Non-pigmented ciliary epithelial cell (primary cell): ENCODE measurements at places on chromosomes 12 and 14.
A peak's percentile ranks its signal among the peaks of the same experiment; 100 is the strongest.

DNA sequence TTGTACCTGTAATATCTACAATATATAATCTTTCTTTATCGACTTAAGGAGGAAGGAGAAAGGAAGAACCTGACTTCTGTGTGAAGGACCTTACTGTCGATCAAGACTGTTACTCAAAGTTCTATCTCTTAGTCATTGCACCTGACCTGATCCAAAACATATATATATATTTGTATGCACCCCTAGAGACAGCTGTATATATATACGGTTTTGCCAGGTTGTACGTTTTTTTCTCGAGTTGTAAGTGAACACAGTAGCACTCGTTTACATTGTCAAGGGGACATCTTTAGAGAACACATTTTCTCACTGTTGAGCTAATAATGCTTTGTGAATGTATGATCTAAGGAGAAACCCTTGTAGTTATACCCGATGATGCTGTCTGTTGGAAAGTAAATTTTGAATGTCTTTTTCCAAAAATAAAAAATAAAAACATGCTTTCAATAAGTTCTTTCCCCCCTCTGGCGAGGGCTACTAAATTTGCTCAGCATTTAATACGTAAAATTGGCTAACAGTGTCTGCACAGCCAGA lies 536 bp upstream of the SLC35E3 start:
- no peak for DNase-seq

GRCh38 chr14:92108345-92109254 lies 2.2 kb upstream of the ATXN3 start:
- DNase-seq: no peak

DNA sequence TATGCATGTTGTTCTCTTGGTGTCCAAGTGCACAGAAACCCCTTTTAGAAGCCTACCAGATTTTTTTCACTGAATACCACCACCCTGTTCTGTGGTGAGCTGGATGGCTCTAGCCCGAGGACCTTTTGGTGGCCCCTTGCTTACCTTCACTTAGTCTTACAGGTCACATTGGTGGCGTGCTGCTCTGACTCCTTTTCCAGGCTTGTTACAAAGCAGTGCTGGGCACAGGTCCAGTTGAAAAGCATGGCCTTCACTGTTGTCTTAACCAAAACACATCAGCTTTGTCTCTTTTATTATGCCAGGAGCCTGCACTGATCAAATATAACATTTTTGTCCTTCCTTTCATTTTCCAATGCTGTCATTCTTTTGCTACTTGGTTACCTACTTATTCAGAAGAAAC lies 43.6 kb upstream of the ARHGAP5 start:
- no peak for DNase-seq

DNA sequence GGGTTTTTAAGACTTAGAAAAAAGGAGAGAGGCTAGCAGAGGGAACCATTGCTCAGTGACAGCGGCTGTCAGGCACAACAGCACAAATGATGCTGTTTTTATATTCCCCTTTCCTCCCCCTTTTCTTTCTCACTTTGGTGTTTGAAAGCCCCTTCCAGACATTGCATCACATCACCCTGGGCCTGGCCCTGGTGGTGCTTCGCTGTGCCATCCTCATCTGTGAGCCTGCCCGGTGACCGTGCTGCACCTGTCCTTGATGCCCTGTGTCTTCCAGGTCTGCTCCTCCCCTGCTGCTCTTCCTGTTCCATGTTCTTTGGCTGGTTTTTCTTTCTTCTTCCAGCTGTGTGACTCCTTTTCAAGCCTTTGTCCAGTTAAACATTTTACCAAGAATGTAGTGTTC lies 24.8 kb downstream of the KLC1 start:
- no peak for DNase-seq

DNA sequence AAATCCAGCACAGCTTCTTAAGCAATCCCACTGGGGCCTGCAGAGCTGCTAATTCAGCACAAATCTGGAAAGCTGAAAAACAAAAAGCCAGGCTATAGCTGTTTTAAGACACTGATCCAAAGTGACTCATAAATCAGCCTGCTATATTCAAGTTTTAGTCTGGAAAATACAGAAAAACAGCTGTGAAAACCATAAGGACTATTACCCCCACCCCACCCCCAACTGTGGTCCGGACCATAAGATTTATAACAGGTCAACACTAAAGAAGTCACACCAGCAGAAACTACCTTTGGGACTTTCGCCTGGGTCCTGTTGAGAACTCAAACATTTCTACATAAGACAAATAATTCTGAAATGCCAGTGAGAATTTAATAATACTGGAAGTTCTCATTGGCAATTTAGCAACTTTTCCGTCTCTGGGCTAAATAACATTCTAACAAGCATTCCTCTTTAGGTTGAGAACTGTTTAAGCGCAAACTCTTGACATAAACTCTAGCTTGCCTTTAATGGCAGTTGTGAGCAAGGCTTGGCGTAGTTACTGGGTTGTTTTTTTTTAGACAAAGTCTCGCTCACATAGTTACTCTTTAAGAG lies 3.3 kb downstream of the LRIG3 start:
- peak; percentile 50 for DNase-seq

DNA sequence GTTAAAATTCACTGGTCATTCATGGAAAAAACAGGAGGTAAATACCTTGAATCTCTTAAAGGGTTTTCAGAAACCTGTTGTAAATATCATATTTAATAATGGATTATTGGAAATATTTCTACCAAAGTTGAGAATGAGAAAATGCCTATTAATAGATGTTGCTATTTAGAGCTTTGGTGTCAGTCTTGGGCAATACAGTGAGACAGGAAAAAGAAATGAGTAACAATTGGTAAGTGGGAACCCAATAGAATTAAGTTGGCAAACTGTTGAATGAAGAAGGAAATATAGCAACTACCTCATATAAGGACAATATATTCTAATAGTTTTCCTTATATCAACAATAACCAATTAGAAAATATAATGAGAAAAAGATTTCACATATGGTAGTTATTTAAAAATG lies 78.0 kb downstream of the ATF7IP start:
- no peak for DNase-seq

DNA sequence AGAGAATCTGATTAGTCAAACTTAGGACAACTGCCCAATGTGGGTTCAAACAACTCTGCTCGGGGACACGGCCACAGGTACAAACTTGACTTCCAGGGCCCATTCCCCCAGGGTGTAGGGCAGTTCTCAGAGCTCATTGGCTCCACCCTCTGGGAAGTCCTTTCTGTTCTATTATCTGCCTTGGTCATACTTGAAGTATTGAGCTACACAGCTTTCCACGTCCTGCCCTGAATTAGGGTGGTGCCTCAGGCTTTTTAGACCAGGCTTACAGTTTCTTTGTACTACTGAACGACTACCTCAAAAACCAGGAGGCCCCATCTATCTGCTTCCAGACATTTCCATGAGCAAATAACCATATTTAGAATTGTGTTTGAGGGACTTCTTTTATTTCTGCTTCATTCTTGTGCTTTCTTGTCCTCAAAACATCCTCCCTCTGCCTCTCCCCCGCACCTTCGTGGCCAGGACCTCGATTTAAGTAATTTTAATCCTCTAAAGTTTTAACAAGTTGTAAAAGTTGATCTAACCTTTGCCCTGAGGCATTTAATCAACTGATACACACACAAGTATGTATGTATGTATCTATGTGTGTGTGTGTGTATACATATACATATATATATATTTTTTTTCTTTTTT lies 281.7 kb upstream of the AMIGO2 start:
- no peak for DNase-seq

GRCh38 chr12:79073506-79073905 lies 208.9 kb downstream of the SYT1 start:
- DNase-seq: no peak

DNA sequence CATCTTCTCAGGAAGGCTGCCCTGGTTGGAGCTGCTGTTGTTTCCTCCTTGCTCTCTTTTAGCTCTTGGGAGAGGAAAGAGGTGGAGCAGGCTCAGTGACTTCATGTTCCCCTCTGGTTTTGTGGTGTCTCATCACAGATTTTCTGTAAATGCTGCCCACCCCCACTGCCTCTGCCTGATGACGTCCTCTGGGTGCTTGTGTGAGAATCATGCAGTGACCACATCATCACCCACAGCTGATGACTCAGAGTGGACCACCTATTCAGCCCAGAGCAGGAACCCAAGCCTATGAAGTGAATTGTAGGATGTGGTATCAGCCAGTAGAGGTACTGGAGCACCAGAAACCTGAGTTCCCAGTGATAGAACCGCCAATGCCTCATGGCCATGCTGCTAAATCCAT lies at the start of gene GZMB:
GZMB (minus strand) TSS at position 33 of the 400 bp plus-strand sequence; CDS start at position 3, 30 bp downstream.
- no peak for DNase-seq

- no peak for DNase-seq
Observed at GRCh38 chr14:100109594-100109955, 44.4 kb downstream of the EVL start.

- DNase-seq: no peak
Observed at GRCh38 chr12:88756917-88757316, 176.6 kb upstream of the KITLG start.
